ENCODE measurements at places on chromosomes 3 and 15. TPM values are rescaled to one million over a fixed set of nuclear protein-coding genes. Genes with fewer than 3 reads are reported as not detected.

- no peak overlapping the region for H3K4me3 ChIP-seq
- H3K27me3 ChIP-seq = no peaks in the 10 kb centered on the region
These were observed 29.7 kb downstream of the MKRN2OS start for GRCh38 chr3:12515631-12516030.

DNA sequence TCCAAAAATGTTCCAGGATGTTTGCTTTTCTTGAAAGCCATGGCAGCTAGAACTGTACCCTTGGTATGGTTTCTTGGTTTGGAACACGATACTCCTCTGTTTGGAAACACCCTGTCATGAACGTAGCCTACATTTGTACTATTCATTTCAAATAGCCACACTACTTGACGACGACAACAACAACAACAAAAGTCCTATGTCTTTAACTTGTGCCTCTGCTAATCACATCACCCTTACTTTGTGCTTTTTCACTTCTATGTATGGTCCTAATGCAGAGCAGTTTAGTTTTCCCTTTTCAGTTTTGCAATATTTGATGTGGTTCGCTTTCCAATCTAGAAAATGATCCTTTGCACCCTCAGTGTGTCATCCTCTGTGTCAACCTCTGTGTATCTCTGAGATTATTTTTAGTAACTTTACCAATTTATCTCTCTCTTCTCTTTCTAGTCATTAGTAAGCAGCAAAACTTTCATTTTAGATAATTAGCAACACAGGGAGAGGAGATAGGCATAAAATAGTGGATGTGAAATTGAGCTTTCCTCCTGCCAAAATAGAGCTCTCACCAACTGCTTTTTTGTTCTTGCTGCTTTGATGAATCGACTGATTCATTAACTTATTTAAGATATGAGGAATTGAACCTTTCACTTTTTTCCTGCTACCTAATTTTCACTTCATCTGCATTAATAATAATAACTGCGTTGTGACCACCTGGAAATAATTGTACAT lies 44.1 kb upstream of the TP63 start:
- no peaks in the 10 kb centered on the region for H3K27me3 ChIP-seq
- no peak overlapping the region for H3K4me3 ChIP-seq
- H3K27ac ChIP-seq = no peak overlapping the region
- H3K36me3 ChIP-seq = no peaks in the 10 kb centered on the region
- H3K4me1 ChIP-seq = no peaks in the 10 kb centered on the region
- DNase-seq = no peak

- peaks cover 57% of the 10 kb centered on the region for H3K36me3 ChIP-seq
- no peak overlapping the region for H3K27ac ChIP-seq
- no peaks in the 10 kb centered on the region for H3K4me1 ChIP-seq
These were observed 39.0 kb downstream of the CHAC1 start for GRCh38 chr15:40992241-40992741.

DNA sequence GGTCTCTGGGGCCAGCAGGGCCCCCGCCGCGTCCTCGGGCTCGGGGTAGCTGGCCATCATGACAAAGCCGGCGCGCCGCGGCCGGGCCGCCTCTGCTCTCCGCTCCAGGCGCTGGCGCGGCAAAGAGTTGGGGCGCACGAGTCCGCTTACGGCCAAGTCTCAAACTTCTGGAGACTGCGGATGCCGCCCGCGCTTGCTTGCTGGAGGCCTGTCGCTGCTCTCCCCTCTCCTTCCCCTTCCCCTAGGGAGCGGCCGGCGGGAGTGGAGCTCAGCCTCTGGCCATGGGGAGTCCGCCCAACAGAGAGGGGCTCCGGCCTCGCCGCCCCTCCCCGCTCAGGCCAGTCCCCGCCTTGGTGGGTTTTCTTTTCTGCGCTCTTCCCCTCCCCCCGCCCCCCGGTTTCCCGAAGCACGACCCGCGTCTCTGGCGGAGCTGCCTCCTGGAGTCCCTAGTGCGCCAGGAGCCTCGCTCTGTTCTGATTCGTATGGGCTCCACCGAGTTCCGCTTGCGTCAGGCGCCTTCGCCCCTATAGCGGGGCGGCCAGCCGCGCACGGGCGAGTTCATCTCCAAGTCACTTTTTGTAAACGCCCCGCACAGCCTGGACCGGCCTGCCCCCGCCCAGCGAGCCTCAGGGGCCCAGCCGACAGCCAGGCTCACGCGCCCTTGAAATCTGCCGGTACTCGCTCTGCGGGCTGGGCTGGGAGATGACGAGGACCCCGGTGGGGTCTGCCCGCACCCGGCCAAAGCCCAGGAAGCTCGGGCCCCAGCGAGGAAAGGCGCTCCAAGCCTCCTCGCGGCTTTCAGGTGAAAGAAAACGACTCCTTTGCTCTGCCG lies at the start of the genes FOXL2 and FOXL2NB:
FOXL2 (minus strand) TSS at position 475 of the 832 bp plus-strand sequence; CDS start at position 60, 415 bp downstream.
FOXL2NB (plus strand) TSS at position 555 of the 832 bp plus-strand sequence; CDS start at position 703, 148 bp downstream.
- H3K27me3 ChIP-seq = peaks cover 55% of the 10 kb centered on the region
- peaks cover 18% of the 10 kb centered on the region for H3K4me1 ChIP-seq
- no peaks in the 10 kb centered on the region for H3K36me3 ChIP-seq
- no peak within 1 kb of the TSS for H3K27ac ChIP-seq

- H3K4me3 ChIP-seq = no peak overlapping the region
- H3K36me3 ChIP-seq = no peaks in the 10 kb centered on the region
- no peak overlapping the region for H3K27ac ChIP-seq
- DNase-seq = no peak
- H3K27me3 ChIP-seq = no peaks in the 10 kb centered on the region
- H3K4me1 ChIP-seq = no peaks in the 10 kb centered on the region
These were observed 167.4 kb downstream of the GAP43 start for GRCh38 chr3:115790759-115791158.

- no peak overlapping the region for H3K27ac ChIP-seq
- H3K27me3 ChIP-seq = no peaks in the 10 kb centered on the region
- peak overlapping the region; percentile 11 for H3K4me3 ChIP-seq
- H3K36me3 ChIP-seq = no peaks in the 10 kb centered on the region
- peaks cover 12% of the 10 kb centered on the region for H3K4me1 ChIP-seq
These were observed 288.6 kb downstream of the UACA start for GRCh38 chr15:70474471-70475406.

KLHL25 gene
- 20.2 TPM for total RNA-seq

GRCh38 chr3:71754610-71755253 lies 1.1 kb downstream of the GPR27 start:
- no peaks in the 10 kb centered on the region for H3K27me3 ChIP-seq
- H3K4me1 ChIP-seq = peaks cover 4% of the 10 kb centered on the region
- H3K4me3 ChIP-seq = peak overlapping the region; percentile 62
- DNase-seq = no peak
- H3K27ac ChIP-seq = no peak overlapping the region

GRCh38 chr3:66816090-66816761 lies 181.9 kb upstream of the KBTBD8 start:
- H3K4me3 ChIP-seq = no peak overlapping the region
- no peak for DNase-seq

SLC28A1 gene
- total RNA-seq = 111 TPM

- no peak overlapping the region for H3K27ac ChIP-seq
- DNase-seq = no peak
- no peak overlapping the region for H3K4me3 ChIP-seq
- H3K27me3 ChIP-seq = no peaks in the 10 kb centered on the region
These were observed 713.3 kb upstream of the GBE1 start for GRCh38 chr3:82474711-82475110.

DNA sequence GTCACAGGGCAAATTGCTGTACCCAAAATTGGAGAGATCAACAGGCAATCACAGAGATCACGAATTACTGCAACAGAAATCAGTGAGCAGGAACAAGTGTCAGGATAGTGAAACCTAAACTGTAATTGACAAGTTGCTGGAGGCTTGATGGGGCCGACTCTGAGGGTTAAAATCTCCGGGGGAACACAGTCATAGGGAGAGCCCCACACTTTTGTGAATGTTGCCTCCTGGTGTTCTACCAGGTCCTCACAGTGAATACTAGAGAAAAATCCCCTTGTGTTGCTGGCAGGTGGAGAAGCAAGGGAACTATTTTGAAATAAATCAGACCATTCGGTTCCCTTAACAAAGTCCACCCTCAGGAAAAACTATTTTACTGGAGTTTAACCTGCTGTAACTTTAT lies 697.5 kb upstream of the CBLB start:
- no peak for DNase-seq
- no peak overlapping the region for H3K27ac ChIP-seq
- H3K27me3 ChIP-seq = no peaks in the 10 kb centered on the region
- H3K4me3 ChIP-seq = no peak overlapping the region
- no peaks in the 10 kb centered on the region for H3K4me1 ChIP-seq

GRCh38 chr3:184801241-184801785 lies 10.7 kb upstream of the VPS8 start:
- DNase-seq = no peak
- no peaks in the 10 kb centered on the region for H3K27me3 ChIP-seq
- H3K4me1 ChIP-seq = no peaks in the 10 kb centered on the region
- H3K36me3 ChIP-seq = no peaks in the 10 kb centered on the region
- H3K4me3 ChIP-seq = no peak overlapping the region
- no peak overlapping the region for H3K27ac ChIP-seq

MB21D2 gene
- 16.6 TPM for total RNA-seq

GRCh38 chr3:9222956-9223639 lies 26.3 kb downstream of the SRGAP3 start:
- no peak overlapping the region for H3K4me3 ChIP-seq
- H3K36me3 ChIP-seq = no peaks in the 10 kb centered on the region
- DNase-seq = no peak
- H3K27me3 ChIP-seq = no peaks in the 10 kb centered on the region

GRCh38 chr3:16200411-16200810 lies 25.9 kb downstream of the GALNT15 start:
- no peak overlapping the region for H3K4me3 ChIP-seq
- no peaks in the 10 kb centered on the region for H3K36me3 ChIP-seq
- H3K27ac ChIP-seq = no peak overlapping the region
- no peaks in the 10 kb centered on the region for H3K4me1 ChIP-seq
- H3K27me3 ChIP-seq = no peaks in the 10 kb centered on the region
- no peak for DNase-seq

DNA sequence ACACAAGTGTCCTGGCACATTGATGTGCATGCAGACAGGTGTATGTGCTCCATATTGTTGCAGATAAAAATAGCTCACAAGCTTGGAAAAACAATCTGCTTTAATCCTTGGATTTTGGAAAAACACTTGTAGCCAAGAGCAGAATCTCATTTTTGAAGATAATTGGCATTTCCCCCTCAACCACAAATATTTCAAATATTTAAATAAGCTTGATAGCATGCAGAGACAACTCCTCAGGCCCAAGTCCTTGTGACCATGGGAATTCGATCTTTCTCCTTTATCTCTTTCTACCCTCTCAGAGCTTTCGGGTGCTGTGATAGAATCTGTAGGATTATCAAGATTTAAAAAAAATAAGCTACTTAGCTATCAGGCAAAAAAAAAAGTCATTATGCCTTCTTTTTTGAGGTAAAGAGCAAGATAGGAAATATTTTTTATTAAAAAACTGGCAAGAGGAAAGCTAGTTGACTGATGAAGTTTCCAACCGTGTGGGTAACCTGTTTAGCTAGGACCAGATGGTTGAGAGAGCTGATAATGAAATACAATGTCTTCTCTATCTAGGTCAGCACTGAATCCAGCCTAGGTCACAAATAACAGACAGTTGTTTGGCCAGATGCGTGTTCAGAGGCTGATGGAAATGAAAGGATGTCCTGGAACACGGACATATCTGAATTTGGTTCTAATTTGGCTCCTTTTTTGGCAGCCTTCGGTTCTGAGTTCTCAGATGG lies 54.9 kb upstream of the SNRK start:
- H3K27me3 ChIP-seq = no peaks in the 10 kb centered on the region
- DNase-seq = no peak
- no peak overlapping the region for H3K27ac ChIP-seq
- H3K4me3 ChIP-seq = no peak overlapping the region

DUT gene
- total RNA-seq = 46.5 TPM

DNA sequence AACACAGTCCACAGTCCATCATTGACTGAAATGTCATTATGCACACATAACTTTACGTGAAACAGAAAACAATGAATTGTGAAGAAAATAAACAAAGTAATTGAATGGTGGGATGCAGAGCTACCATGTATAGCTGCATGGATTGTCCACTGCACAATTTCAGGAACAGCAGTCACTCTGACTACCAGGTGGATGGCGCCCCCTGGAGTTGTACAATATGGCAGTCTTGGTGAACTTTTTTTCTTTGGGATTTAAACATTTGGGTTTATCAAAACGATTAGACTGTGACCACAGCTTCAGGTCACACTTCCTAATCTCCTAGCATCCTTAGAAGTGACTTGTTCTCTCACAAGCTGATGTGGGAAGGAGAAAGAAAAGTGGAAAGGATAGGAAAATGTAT lies 48.9 kb upstream of the TCF12 start:
- no peaks in the 10 kb centered on the region for H3K27me3 ChIP-seq
- no peaks in the 10 kb centered on the region for H3K36me3 ChIP-seq
- DNase-seq = peak; percentile 63

GRCh38 chr3:39362192-39362591 lies 21.0 kb upstream of the SLC25A38 start:
- no peak for DNase-seq
- no peaks in the 10 kb centered on the region for H3K36me3 ChIP-seq
- H3K27ac ChIP-seq = no peak overlapping the region
- no peak overlapping the region for H3K4me3 ChIP-seq
- H3K27me3 ChIP-seq = no peaks in the 10 kb centered on the region

GJD2 gene
- total RNA-seq = not detected

MYO5A gene
- 65.2 TPM for total RNA-seq

DNA sequence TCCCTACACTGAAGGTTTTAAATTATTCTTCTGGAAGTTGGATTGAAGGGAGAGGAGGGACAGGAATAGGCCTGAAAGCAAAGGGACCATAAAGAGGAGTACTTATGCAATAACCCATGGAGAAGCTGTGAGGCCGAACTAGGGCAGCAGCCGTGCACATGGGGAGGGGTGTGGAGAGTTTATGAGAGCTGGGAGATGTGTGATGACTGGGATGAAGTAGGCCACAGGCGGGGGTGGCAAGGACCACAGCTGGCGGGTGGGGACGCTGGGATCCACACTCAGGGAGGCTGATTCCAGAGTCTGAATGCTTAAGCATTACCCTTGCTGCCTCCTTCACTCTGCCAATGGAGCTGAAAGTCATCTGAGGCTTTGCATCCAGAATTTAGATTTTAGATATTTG lies 123.8 kb downstream of the ARNT2 start:
- H3K4me1 ChIP-seq = no peaks in the 10 kb centered on the region
- H3K27ac ChIP-seq = no peak overlapping the region
- H3K4me3 ChIP-seq = no peak overlapping the region
- no peaks in the 10 kb centered on the region for H3K36me3 ChIP-seq

GRCh38 chr3:143551761-143552160 lies 296.5 kb downstream of the SLC9A9 start:
- H3K36me3 ChIP-seq = no peaks in the 10 kb centered on the region
- H3K27me3 ChIP-seq = no peaks in the 10 kb centered on the region
- no peak overlapping the region for H3K4me3 ChIP-seq
- no peaks in the 10 kb centered on the region for H3K4me1 ChIP-seq

GRCh38 chr3:143707848-143708247 lies 140.4 kb downstream of the SLC9A9 start:
- no peaks in the 10 kb centered on the region for H3K27me3 ChIP-seq
- no peak overlapping the region for H3K4me3 ChIP-seq
- H3K27ac ChIP-seq = no peak overlapping the region
- no peaks in the 10 kb centered on the region for H3K4me1 ChIP-seq
- H3K36me3 ChIP-seq = no peaks in the 10 kb centered on the region
- no peak for DNase-seq
